Ammon's horn (tissue), 1 donor: ENCODE measurements at places on chromosomes 2 and 18.
A peak's percentile ranks its signal among the peaks of the same experiment; 100 is the strongest.

- no peak for DNase-seq
These were observed 1.8 kb downstream of the LCLAT1 start for GRCh38 chr2:30448866-30449265.

DNA sequence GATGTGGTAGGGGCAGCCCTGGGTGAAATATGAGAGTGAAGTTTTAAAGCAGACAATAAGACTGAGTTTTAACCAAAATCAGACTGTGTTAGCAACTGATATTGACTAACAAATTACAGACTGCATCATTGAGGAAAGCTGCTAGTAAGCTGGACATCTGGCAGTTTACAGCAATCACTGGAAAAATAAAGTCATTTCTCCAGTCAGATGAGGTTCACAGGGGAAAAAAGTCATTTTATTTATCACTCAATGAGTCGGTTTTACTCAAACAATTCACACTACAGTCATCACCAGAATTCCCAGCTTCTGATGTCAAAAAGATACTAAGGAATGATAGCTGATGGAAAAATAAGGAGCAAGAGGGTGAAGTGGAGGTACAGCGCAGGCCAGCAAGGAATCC lies 10.5 kb upstream of the TMEM177 start:
- DNase-seq, result no peak

GRCh38 chr2:180819106-180819505 lies 161.3 kb upstream of the UBE2E3 start:
- DNase-seq, result no peak

- DNase-seq, result peak; percentile 45
These were observed 33.5 kb downstream of the FEZ2 start for GRCh38 chr2:36564377-36564930.

GRCh38 chr2:176584333-176584732 lies 315.1 kb downstream of the MTX2 start:
- DNase-seq, result no peak

- no peak for DNase-seq
These were observed 32.6 kb upstream of the KCMF1 start for GRCh38 chr2:84938194-84938879.

GRCh38 chr2:31197166-31197565 lies 20.1 kb downstream of the CAPN14 start:
- DNase-seq, result no peak

DNA sequence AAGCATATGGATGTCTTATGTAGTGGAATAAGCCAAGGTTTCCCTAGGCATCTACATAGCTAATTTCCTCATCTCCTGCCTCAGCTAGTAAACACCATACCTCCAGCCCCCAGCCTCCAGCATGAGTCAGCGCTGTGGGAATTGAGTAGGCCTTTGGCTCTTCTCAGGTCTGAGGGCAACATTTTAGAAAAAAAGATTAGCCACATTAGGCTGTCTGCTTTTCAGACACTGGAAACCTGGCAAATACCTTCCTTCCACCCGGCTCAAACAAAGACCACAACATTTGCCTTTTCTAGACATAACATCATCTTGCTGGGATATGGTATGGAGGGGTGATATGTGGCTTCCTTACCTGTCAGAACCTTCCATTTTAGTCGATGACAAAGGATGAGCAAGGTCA lies 6.1 kb upstream of the CCDC195 start:
- no peak for DNase-seq

DNA sequence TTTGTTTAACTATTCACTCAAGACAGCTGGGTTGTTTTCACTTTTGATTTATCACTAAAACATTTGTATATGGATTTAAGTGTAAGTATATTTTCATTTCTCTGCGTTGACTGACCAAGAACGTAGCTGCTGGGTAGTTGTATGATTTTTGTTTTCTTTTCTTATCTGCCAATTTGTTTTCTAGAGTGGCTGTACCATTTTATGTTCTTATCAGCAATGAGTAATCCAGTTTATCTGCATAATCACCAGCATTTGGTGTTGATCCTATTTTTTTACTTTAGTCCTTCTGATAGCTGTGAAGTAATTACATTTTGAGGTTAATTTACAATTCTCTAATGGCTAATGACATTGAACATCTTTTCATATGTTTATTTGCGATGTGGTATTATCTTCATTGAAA lies 1178.4 kb upstream of the TMEFF2 start:
- DNase-seq, result no peak

DNA sequence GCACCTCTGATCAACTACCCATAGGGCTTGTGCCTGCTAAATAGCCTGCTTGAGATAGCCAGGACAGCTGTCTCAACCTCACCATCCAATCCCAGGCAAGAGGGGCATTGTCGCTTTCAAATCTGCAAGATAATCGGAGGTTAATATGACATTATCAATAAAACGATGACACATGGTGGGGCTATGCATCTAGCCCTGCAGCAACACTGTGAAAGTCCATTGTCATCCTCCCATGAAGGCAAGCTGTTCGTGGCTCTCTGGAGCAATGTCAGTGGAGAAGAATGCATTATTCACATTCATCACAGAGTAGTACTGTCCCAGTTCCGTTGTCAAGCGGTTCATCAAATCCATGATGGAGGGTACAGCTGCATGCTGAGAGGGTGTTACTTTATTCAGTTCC lies 18.9 kb upstream of the KLHL23 start:
- peak; percentile 81 for DNase-seq
